ENCODE measurements at places on chromosomes 1 and 21. TPM values are rescaled to one million over a fixed set of nuclear protein-coding genes. Genes with fewer than 3 reads are reported as not detected.

The ZNF683 gene
- 1.6 TPM for total RNA-seq

The SLC66A1 gene
- 9.0 TPM for total RNA-seq

The RAB7B gene
- total RNA-seq, result not detected

The ZFYVE9 gene
- 3.8 TPM for total RNA-seq

The DNASE2B gene
- total RNA-seq, result not detected

The SPATA46 gene
- total RNA-seq, result not detected

The NPHS2 gene
- not detected for total RNA-seq

The HTR1D gene
- total RNA-seq, result not detected
